ENCODE measurements at places on chromosomes 6 and 20. TPM values are rescaled to one million over a fixed set of nuclear protein-coding genes. Genes with fewer than 3 reads are reported as not detected.

DNA sequence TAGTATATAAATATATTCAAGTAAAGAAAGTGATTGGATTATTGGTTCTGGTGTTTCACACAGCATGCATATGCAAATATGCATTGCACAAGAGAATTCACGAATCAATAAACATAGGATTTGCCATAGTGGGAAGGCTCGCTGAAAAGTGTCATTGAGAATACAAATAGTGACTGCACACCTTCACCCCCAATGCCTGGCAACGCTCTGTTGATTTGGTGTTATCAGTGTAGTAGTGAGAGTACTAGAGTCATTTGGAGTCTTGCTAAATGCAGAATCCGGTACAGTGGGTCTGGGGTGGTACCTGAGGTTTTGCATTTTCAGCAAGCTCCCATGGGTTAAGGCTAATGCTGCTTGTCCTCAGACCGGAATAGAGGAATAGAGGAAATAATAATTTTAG lies 49.7 kb upstream of the NAA20 start:
- H3K27me3 ChIP-seq, result no peaks in the 10 kb centered on the region
- H3K36me3 ChIP-seq, result no peaks in the 10 kb centered on the region
- no peak overlapping the region for H3K4me3 ChIP-seq
- no peak for DNase-seq

DNA sequence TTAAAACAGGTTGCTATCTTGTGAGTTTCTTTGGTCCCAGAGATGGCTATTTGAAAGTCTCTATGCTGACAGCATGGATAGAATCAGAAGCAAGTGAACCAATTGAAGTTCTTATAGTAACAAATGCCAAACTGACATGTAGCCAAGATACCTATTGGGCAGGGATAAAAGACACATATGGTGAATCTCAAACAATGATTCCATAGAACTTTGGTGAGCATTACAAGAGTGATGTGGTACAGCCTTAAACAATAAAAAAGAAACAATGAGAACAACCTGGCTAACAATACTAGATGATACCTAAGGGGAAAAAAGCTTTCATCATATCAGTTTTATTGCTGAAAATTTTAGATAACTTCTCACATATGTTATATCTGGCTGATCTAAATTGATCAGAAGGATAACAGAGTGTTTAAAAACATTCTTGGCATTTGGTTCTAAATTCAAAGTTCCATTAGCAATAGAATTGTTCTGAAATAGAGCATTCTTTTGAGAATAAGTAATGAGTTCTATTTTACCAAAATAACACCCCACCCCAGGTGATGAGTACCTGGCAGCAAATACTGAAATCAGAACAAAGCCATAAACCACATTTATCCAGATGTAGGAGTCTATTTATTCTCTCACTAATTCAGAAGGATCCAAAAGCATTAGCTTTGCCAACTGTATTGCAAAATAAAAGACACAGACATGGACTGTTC lies 5.8 kb upstream of the HMGCLL1 start:
- no peaks in the 10 kb centered on the region for H3K36me3 ChIP-seq
- DNase-seq, result no peak
- no peaks in the 10 kb centered on the region for H3K27me3 ChIP-seq

DNA sequence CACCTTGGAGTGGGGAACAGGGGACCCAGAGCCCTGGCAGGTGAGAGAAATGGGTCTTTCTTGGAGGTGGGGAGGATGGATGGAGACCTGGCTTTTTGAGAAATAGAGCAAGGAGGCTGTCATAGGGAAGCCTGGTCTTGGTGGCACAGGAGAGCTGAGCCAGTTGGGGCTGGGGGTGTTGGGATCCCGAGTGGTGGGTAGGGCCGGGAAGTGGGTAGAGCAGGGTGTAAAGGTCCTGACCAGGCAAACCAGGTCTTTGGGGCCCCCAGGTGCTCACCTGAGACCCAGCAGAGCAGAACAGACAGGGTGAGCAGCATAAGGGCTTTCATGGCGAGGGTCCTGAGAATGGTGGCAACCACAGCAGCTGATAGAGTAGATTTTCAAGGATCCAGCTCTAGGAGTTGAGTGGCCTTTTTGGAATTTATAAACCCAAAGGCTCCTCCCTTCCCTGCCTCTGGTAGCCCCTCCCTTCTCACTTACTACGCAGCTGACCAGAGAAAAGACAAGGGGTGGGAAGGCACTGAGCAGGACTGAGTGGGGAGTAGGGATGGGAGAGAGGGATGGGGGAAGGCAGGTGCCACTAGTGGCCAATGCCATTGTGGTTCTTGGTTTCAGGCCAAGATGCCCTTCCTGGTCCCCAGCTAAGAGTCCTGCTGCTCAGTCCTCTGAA lies at the start of gene LY6G6C:
TSS of gene LY6G6C (minus strand) at position 396 of the 670 bp plus-strand sequence. CDS start at position 329, 67 bp downstream.
- no peak for DNase-seq
- H3K4me1 ChIP-seq, result peaks cover 6% of the 10 kb centered on the region
- H3K4me3 ChIP-seq, result no peak within 1 kb of the TSS
- H3K36me3 ChIP-seq, result no peaks in the 10 kb centered on the region
- H3K27ac ChIP-seq, result no peak within 1 kb of the TSS

DNA sequence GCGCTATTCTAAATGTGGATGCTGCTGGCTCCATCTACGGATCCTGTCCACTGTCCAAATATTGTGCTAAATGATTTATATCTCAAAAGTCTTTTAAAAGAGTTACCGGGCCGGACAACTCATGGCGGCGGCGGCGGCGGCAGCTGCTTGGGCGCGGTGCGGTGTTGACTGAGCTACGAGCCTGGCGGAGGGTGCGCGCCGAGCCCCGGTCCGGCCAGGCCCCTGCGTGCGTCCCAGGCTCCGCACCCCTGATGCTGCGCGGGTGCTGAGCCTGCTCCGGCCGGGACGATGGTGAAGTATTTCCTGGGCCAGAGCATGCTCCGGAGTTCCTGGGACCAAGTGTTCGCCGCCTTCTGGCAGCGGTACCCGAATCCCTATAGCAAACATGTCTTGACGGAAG lies 303.4 kb downstream of the CENPW start:
- no peaks in the 10 kb centered on the region for H3K4me1 ChIP-seq
- no peak for DNase-seq
- H3K36me3 ChIP-seq, result no peaks in the 10 kb centered on the region
- no peak overlapping the region for H3K27ac ChIP-seq
- no peaks in the 10 kb centered on the region for H3K27me3 ChIP-seq

- no peaks in the 10 kb centered on the region for H3K27me3 ChIP-seq
- H3K27ac ChIP-seq, result no peak overlapping the region
- peak; percentile 57 for DNase-seq
- H3K36me3 ChIP-seq, result peaks cover 52% of the 10 kb centered on the region
- no peak overlapping the region for H3K4me3 ChIP-seq
- no peaks in the 10 kb centered on the region for H3K4me1 ChIP-seq
Observed at GRCh38 chr20:52083627-52084232, 107.8 kb downstream of the ZFP64 start.

GRCh38 chr6:1285956-1286355 lies 25.9 kb upstream of the FOXQ1 start:
- no peak overlapping the region for H3K4me3 ChIP-seq
- no peaks in the 10 kb centered on the region for H3K36me3 ChIP-seq
- no peaks in the 10 kb centered on the region for H3K27me3 ChIP-seq
- DNase-seq, result no peak
- H3K4me1 ChIP-seq, result peaks cover 4% of the 10 kb centered on the region

GRCh38 chr6:71205336-71205956 lies 83.2 kb upstream of the OGFRL1 start:
- DNase-seq, result no peak
- H3K27ac ChIP-seq, result no peak overlapping the region
- no peaks in the 10 kb centered on the region for H3K36me3 ChIP-seq
- H3K4me3 ChIP-seq, result no peak overlapping the region

DNA sequence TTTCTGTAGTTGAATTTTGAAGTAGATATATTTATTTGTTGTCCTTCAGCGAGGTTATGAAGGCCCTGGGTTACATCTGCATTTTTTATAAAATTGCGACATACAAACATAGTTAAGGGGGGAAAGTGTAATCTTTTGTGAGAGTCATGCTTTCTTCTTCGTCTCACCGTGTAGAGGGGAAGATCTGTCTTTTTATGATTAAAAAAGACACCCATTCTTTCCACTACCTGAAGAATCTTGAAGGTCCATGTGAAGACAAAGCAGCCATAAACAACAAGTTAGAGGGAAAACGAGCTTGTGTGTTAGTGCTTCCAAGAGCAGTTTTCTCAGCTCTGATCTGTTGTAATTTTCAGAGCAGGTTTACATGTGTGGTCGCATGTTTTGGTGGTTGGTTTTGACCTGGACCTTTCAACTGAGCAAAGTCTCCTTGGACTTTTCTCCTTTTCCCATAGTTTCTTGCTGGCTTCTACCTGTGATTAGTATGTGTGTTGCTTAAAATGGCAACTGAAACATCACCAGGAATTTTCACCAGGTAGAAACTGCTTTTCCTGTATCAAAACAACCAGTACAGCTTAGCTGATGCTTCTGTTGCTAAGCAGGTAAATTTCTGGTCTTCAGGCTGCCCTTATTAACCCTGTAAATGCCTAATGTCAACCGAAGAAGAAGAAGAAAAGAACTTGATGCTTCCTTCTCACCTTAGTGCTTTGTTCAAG lies 37.3 kb downstream of the RREB1 start:
- H3K36me3 ChIP-seq, result no peaks in the 10 kb centered on the region
- peak overlapping the region; percentile 65 for H3K4me3 ChIP-seq
- no peaks in the 10 kb centered on the region for H3K27me3 ChIP-seq
- H3K27ac ChIP-seq, result peak overlapping the region; percentile 39
- H3K4me1 ChIP-seq, result peaks cover 31% of the 10 kb centered on the region

GRCh38 chr6:135360222-135360621 lies 137.3 kb downstream of the AHI1 start:
- peaks cover 7% of the 10 kb centered on the region for H3K36me3 ChIP-seq
- no peaks in the 10 kb centered on the region for H3K4me1 ChIP-seq
- no peaks in the 10 kb centered on the region for H3K27me3 ChIP-seq
- H3K4me3 ChIP-seq, result no peak overlapping the region
- no peak for DNase-seq

- H3K4me3 ChIP-seq, result no peak overlapping the region
- H3K27ac ChIP-seq, result no peak overlapping the region
- no peak for DNase-seq
- H3K36me3 ChIP-seq, result no peaks in the 10 kb centered on the region
Observed at GRCh38 chr6:152816055-152816454, 65.5 kb downstream of the VIP start.

DNA sequence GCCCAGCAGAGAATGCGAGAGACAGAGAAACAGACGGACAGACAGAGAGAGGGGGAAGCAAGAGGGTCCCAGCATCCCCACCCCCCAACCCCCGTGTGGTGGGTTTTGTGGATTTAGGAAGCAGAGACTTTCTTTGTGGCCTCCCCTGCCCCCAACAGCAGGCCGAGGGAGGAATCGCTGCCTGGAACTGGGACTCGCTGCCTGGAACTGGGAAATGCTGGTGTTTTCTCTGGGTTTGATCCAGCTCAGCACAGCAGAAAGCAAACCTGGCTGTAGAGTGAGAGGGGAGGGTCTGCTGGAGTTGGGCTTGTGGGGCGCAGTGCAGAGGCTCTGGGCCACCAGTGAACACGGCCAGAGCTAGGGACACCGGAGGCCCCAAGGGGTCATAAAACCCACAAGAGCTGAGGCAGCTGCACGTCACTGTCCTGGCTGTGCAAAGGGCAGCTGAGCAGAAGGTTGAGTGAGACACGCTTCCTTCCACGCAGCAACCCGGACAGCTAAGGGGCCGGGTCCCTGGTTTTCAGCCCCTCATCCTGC lies 181.8 kb downstream of the TAF4 start:
- DNase-seq, result no peak
- no peaks in the 10 kb centered on the region for H3K36me3 ChIP-seq
- no peak overlapping the region for H3K4me3 ChIP-seq
- no peaks in the 10 kb centered on the region for H3K4me1 ChIP-seq

GRCh38 chr6:8983202-8983688 lies 547.9 kb upstream of the SLC35B3 start:
- H3K27me3 ChIP-seq, result no peaks in the 10 kb centered on the region
- no peak overlapping the region for H3K27ac ChIP-seq
- H3K4me3 ChIP-seq, result no peak overlapping the region
- DNase-seq, result peak; percentile 78

- H3K27me3 ChIP-seq, result no peaks in the 10 kb centered on the region
- no peak overlapping the region for H3K27ac ChIP-seq
- no peaks in the 10 kb centered on the region for H3K36me3 ChIP-seq
- no peak overlapping the region for H3K4me3 ChIP-seq
Observed at GRCh38 chr6:165652766-165653165, 10.3 kb downstream of the PDE10A start.

GRCh38 chr20:58472273-58473018 lies 42.8 kb downstream of the APCDD1L start:
- no peak for DNase-seq
- no peaks in the 10 kb centered on the region for H3K27me3 ChIP-seq
- H3K4me1 ChIP-seq, result no peaks in the 10 kb centered on the region
- peaks cover 5% of the 10 kb centered on the region for H3K36me3 ChIP-seq
- H3K4me3 ChIP-seq, result no peak overlapping the region

DNA sequence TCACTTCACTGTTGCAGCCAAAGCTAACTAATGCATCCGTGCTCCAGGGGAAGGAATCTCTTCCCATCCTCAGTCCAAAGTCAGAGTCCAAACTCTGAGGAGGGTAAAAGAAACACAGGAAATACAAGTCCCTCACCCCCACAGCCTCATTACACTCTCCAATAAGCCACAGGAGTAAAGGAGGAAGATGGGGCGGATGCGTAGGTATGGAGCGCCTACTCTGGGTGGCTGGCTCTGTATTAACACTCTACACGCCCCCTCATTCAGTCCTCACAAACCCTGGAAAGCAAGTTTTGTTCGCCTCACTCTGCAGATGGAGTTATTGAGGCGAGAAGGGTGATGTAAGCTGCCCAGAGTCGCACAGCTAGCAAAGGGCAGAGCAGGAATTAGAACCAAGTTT lies 242.9 kb downstream of the NRN1 start:
- no peak for DNase-seq
- no peak overlapping the region for H3K27ac ChIP-seq
- H3K4me1 ChIP-seq, result no peaks in the 10 kb centered on the region
- H3K4me3 ChIP-seq, result no peak overlapping the region
- H3K36me3 ChIP-seq, result peaks cover 7% of the 10 kb centered on the region

DNA sequence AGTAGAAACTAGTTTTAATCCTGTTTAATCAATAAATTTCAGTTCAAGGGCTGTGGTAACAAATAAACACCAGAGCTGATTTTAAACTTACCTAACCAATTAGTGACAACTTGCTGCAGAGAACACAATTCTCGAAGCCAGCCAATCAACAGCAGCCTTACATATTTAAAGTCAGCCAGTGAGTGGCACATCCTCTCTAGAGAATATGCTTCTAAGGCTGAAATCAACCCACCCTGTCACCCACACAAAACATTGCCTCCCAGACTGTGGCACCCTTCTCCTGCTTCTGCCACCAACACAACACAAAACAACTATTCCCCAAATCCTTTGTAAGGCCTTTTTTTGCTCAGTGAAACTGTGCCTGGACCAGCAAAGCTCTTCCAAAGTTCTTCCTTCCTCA lies 306.0 kb downstream of the EYA4 start:
- no peak overlapping the region for H3K4me3 ChIP-seq
- no peak overlapping the region for H3K27ac ChIP-seq
- H3K27me3 ChIP-seq, result no peaks in the 10 kb centered on the region
- H3K36me3 ChIP-seq, result no peaks in the 10 kb centered on the region

Gene C6orf163
- 1.4 TPM for total RNA-seq

Gene C6orf120
- total RNA-seq, result 22.2 TPM

Gene CAGE1
- 0.28 TPM for total RNA-seq

Gene PRDM13
- 0.15 TPM for total RNA-seq

Gene DNAH8
- not detected for total RNA-seq

Gene MAPK13
- total RNA-seq, result 19.2 TPM

Gene JAG1
- total RNA-seq, result 54.0 TPM

Gene COL9A3
- total RNA-seq, result 137 TPM

Gene EDN1
- 2.1 TPM for total RNA-seq

Gene KCNK15
- total RNA-seq, result 0.39 TPM

Measured in H9 (cell line).